Left cardiac atrium (tissue), 4 donors: ENCODE measurements at places on chromosomes 11 and 22. TPM values are rescaled to one million over a fixed set of nuclear protein-coding genes. Genes with fewer than 3 reads are reported as not detected.
A peak's percentile ranks its signal among the peaks of the same experiment; 100 is the strongest.

GRCh38 chr11:3165152-3165705, at the start of gene OSBPL5:
TSS of gene OSBPL5 (minus strand) at chr11:3165310. CDS start at chr11:3129148, 36,162 bp downstream.
- DNase-seq: peak; percentile 85

DNA sequence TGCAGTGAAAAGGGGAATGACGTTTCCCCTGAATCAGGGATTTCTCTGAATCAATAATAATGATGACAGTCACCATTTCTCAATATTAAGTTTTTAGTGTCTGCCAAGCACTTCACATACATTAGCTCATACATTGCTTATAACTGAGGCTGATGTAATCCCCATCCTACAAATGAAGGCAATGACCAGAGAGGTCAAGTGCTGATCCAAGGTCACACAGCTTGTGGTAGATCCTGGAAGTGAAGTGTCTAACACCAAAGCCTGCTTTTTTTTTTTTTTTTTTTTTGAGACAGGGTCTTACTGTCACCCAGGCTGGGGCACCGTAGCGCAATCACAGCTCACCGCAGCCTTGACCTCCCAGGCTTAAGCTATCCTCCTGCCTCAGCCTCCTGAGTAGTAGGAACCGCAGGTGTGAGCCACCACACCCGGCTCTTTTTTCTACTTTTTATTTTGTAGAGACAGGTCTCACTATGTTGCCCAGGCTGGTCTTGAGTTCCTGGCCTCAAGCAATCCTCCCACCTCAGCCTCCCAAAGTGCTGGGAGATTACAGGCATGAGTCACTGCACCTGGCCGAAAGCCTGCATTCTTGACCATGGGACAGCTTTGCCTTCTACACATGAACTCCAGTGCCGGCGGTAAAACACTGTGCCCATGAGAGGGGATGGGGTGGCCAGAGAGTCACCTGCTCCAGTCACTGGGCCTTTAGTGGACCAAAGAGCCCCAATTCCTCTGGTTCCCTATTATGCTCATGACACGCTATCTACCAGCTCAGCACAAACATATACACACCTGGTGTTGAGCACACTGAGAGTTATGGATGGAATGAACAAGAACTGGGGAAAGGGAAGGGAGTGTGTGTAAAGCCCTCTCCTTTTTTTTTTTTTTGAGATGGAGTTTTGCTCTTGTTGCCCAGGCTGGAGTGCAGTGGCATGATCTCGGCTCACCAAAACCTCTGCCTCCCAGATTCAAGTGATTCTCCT, 17.4 kb downstream of the ARHGAP1 start:
- DNase-seq: peak; percentile 7

DNA sequence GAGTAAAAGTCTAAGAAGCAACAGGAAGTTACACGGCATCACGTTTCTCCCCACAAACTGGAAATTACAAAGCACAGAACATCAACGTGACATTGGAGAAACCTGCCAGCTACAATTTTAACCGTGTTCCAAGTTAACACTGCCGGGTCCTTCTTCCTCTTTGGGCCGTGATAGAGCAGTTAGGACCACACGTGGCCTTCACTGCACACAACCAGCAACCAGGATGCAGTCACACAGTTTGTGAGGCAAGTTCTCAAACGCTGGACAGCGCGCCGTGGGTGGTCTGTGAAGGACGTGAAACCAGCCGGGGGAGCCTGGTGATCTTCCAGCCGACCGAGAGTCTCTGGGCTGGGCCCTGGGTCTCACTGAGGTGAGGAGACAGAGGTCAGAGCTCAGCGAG, 14.6 kb downstream of the C11orf21 start:
- no peak for DNase-seq

The OPCML gene
- total RNA-seq: 0.76 TPM
